Activated CD4-positive, alpha-beta T cell treated with anti-CD3 and anti-CD28 coated beads, Interleukin-2, amount 10 ng/mL, durations not matched to agents 7 days and 5 days (primary cell): ENCODE measurements at places on chromosomes 3 and 15.

GRCh38 chr3:124455891-124456290 lies 274.4 kb upstream of the UMPS start:
- no peak for DNase-seq

DNA sequence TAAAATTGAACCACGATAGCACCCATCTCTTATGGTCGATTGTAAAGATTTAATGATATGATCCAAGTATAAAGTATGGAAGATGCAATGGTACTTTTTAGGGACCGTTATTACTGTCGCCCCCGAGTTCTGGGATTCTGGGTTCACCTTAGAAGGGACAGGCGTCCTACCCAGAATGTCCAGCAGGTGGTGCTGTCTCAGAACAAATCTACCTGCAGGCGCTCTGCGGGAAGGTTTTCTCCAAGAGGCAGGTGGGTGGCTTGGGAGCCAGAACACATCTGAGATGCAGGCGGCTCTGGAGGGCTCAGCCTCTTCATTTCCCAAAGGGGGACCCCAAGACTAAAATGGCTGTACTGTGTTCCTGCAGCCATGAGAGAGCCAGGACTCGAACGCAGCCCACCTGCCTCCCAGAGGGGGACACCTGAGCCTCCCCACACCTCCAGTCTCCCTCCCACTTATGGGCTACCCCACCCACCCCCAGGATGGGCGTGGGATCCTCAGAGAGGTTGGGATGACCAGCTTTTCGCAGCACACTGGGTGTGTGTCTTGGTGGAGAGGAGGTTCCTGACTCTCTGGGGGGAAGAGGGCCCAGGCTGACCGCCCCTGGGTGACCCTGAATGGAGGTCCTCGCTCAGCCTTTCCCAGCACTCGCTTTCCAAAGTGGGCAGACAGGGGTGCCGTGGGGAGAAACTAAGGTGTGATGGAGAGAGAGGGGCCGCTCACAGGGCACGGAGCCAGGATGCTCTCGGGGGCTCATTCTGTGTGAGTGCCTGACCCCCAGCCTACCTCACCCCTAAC lies 28.1 kb upstream of the CORO2B start:
- DNase-seq: peak; percentile 80

DNA sequence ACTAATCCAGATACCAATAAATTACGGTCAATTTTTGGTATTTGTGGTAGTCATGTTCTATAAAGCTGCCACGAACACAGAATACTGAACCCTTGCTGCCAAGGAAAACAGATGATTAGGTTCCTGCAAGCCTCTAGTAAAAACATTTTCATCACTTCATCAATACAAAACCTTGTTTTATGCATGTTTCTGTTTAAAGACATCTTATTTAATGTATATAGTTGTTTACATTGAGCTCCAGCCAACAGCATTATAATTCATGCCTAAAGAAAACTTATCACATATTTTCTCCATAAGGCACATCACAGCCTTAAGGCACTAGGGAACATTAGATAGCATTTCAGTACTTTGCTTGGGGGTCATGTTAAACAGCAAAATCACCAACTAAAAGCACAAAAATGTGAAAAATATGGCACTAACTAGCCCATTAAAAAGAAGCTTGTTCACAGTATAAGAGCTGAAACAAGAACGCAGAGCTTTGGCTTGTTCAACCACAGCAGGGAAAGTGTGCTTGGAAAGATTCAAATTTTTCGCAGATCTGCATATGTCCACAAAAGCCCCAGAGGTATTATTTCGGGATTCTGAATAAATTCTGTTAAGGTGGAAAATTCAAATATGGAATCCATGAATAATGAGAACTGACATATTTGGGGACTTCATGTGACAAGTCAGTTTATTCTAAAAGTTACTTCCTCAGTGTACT lies 27.7 kb downstream of the POLQ start:
- DNase-seq: no peak

DNA sequence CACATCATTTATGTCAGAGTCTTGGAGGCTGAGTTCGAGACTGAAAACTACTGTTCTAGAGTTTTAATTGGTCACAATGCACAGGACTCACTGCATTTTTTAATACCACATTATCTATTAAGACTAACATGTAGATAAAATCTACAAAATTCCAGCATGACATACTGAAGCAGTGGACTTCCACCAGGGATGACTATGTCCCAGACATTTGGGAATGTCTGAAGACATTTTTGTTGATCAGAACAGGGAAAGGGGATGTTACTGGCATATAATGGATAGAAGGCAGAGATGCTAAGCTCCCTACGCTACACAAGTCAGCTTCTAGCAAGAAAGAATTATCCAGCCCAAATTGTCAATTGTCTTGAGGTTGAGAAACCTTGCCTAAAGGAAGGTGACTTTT lies 419.0 kb upstream of the TGFBR2 start:
- DNase-seq: no peak

DNA sequence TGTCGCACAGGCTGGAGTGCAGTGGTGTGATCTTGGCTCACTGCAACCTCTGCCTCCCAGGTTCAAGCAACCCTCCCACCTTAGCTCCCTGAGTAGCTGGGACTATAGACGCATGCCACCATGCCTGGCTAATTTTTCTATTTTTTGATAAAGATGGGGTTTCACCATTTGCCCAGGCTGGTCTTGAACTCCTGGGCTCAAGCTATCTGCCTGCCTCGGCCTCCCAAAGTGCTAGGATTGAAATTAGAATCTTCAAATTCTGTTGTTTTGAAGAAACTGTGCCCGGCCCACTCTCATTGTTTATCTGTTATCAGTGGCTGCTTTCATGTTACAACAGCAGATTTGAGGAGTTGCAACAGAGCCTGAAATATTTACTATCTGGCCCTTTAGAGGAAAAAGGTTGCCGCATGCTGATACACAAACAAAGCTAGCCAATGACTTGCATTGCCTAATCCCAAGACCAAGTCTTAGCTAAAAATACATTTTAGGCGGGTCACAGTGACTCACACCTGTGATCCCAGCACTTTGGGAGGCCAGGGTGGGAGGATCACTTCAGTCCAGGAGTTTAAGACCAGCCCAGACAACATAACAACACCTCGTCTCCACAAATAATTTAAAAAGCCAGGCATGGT lies 43.2 kb upstream of the PPP4R2 start:
- DNase-seq: no peak

GRCh38 chr3:118977671-118978392 lies 56.8 kb downstream of the IGSF11 start:
- no peak for DNase-seq

GRCh38 chr15:35058534-35059054 lies 26.5 kb downstream of the NANOGP8 start:
- DNase-seq: no peak

DNA sequence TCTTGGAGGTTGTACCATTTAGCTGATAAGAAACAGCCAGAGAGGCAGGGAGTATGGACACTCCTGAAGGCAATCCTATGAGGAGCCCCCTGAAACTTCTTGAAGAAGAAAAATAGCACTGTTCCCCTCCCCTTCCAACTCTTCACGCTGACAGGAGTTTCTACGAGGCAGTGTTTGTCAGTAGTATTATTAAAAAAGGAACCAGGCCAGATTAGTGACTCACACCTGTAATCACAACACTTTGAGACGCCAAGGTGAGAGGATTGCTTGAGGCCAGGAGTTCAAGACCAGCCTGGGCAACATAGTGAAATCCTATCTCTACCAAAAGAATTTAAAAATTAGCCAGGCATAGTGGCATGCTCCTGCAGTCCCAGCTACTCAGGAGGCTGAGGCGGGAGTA lies 38.7 kb downstream of the WWTR1 start:
- no peak for DNase-seq

DNA sequence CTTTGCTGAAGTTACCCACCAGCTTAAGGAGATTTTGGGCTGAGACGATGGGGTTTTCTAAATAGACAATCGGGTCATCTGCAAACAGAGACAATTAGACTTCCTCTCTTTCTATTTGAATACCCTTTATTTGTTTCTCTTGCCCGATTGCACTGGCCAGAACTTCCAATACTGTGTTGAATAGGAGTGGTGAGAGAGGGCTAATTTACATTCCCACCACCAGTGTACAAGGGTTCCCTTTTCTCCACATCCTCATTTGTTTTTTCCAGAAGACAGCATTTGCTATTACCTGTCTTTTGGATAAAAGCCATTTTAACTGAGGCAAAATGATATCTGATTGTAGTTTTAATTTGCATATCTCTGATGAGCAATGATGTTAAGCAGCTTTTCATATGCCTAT lies 329.9 kb upstream of the TPRG1 start:
- no peak for DNase-seq

GRCh38 chr3:138412821-138413551 lies 21.4 kb upstream of the ESYT3 start:
- DNase-seq: no peak

- no peak for DNase-seq
Measured at GRCh38 chr3:27503526-27503925, 19.3 kb upstream of the SLC4A7 start.

DNA sequence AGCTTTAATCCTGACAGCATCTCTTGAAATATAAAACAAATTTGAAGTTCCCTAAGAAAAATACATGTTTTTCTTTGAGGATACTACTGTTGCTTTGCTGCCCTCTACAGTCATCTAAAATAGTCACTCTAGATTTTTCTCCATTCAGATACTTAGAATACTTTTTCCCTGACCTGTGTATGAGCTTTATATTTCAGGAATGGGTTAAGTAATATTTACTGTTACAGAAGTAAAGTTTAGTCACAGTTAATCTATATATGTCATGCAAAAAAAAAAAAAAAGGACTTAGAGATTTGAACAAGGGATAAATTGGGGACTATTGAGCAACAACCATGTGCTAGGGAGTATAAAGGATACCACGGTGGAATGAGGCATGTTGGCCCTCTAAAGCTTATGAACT lies 8.8 kb downstream of the NECTIN3 start:
- no peak for DNase-seq

DNA sequence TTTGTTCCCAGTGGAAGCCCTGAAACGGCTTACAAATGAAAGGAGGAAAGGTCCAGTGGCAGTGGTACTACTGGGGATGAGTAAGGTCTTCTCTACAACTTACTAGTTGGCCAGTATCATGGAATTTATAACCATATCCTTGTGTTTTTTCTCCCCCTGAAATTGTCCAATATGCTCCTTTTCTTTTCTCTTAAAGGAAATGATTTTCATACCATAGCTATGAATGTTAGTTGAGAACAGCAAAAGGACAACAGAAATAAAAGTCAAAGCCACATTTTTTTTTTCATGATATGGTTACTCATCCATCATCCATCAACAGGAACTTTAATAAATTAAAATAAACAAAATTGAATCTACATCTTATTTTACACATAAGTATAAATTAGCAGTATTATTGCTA lies 450.4 kb downstream of the MFSD1 start:
- no peak for DNase-seq

- DNase-seq: no peak
Measured at GRCh38 chr3:65953301-65953812, 85.4 kb downstream of the MAGI1 start.

DNA sequence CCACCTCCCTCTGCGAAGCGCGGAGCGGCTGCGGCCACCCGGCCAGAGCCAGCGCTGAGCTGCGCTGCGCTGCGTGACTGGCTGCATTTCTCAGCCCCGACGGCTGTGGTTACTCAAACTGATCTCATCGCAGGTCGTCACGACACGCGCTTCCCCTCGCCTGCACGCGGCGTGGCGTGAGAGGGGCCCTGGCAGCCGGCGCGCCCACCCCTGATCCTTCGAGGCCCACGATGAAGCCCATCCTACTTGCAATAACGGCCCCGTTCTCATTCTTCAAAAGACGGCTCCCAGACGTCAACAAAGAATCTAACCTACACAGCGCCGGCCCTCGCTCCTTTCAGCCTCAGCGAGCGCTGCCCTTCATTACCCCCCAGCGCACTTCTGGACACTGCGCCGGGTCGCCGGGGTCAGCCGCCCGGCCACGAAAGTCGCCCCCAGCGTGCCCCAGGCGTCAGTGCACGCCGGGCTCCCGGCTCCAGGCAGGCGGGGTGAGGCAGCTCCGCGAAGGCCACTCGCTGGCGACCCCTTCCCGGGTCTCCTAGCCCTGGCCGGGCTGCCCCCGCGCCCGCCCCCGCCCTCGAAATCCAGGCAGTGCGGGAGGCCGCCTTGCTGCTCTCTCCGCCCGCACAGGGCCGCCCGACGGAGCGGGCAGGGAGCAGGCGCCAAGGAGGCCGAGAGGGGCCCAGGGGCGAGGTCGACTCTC lies 9.9 kb upstream of the LEKR1 start:
- peak; percentile 50 for DNase-seq

- no peak for DNase-seq
Measured at GRCh38 chr15:58559904-58560588, 128.3 kb downstream of the LIPC start.

- DNase-seq: no peak
Measured at GRCh38 chr15:32889214-32889613, 171.4 kb downstream of the GREM1 start.

DNA sequence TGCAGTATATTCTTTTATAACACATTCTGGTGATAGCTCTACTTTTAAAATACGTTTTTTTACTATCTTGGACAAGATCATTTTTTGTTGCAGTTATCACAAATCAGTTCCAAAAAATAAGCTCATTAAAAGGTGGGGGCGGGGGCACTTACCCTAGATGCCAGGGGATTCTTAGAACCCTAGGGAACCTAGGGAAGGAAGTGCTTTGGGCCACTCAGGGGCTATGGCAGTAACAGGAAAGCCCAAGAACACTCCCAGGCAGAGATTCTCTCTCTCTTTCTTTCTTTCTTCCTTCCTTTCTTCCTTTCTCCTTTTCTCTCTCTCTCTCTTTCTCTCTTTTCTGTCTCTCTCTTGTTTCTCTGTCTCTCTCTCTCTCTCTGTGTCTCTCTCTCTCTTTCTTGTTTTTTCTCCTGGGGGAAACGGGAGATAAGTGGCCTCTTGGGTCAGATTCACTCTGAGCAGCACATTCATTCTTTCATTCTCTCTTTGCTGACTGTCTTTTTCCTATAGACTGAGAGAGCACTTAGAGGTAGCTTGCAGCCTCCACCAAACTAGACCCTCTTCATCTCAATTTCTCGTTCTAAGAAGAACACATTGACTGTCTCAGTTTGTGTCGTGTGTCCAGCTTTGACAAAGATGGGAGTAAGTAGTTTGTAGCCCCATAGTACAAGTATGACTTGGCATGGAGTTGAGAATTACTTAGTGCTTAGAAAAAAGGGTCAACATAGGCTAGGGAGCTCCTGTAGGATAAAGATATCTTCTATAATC lies 16.6 kb downstream of the SCAANT1 start:
- no peak for DNase-seq

GRCh38 chr3:79947469-79947868 lies 179.7 kb upstream of the ROBO1 start:
- no peak for DNase-seq

GRCh38 chr3:152656214-152656971 lies 178.5 kb upstream of the P2RY1 start:
- DNase-seq: no peak
